NT2/D1 (cell line): ENCODE measurements at places on chromosomes 12 and 14.

DNA sequence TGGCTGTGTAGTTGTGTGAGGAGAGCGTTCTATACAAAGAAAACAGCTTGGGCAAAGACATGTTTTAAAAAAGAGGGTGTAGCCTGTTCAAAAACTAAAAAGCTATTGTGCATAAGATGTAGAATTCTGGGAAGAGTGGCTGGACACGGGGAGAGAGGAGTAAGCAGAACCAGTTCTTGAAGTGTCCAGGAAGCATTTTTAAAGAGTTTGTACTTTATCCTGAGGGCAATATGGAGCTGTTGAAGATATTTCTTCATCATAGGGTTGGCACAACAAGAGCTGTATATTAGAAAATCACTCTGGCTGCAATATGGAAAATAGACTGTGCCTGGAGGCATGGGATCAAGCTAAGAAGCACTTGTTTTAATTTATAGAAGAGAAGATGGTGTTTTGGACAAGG, 458.9 kb upstream of the LMO3 start:
- no peak for DNase-seq

GRCh38 chr12:101794574-101794973, 36.2 kb downstream of the GNPTAB start:
- DNase-seq, result no peak

DNA sequence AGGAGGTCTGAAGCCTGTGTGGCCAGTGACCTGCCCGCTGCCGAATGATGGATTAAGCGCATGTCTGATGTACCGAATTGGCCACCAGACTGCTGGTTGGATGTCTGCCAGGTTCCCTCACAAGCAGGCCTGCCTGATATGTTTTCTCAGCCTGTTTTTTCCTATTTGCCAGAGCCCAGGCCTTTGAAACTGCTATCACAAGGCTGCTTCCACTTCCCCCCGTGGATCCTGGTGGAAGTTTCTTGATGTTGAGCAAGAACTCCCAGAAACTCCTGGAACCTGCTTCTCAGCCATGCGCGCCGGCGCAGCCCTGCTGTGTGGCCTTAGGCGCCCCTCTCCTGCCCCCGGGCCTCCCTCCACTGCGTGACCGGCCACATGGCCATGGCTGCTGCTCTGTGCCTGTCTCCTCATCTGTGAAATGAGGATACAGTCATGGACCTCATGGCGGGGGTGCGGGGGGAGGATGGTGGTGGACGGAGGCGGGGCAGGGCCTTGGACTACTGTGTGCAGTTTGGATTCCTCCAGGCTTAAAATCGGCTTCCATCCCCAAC, 56.6 kb downstream of the CALM1 start:
- DNase-seq, result no peak

- DNase-seq, result no peak
Observed at GRCh38 chr12:76560086-76560491, 518 bp upstream of the OSBPL8 start.

- DNase-seq, result no peak
Observed at GRCh38 chr12:123453165-123453564, 4.8 kb upstream of the SNRNP35 start.

- no peak for DNase-seq
Observed at GRCh38 chr12:131379738-131380137, 331.2 kb upstream of the SFSWAP start.

DNA sequence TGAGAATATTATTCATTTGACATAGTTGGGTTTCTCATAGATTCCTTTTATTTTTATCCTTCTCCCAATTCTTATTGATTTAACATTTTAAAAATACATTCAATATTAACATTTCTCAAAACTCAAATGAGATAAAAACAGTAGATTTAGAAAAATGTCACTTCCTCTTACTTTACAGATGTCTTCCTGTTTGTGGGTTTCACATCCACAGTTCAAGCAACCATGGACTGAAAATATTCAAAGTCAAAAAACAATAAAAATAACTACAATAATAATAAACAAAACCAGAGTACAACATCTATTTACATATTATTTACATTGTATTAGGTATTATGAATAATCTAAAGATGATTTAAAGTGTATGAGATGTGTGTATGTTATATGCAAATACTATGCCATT, 111.3 kb upstream of the SLC16A7 start:
- no peak for DNase-seq

GRCh38 chr12:97223419-97223818, 239.2 kb upstream of the RMST start:
- no peak for DNase-seq

GRCh38 chr12:131425112-131426075, 285.5 kb upstream of the SFSWAP start:
- DNase-seq, result no peak

DNA sequence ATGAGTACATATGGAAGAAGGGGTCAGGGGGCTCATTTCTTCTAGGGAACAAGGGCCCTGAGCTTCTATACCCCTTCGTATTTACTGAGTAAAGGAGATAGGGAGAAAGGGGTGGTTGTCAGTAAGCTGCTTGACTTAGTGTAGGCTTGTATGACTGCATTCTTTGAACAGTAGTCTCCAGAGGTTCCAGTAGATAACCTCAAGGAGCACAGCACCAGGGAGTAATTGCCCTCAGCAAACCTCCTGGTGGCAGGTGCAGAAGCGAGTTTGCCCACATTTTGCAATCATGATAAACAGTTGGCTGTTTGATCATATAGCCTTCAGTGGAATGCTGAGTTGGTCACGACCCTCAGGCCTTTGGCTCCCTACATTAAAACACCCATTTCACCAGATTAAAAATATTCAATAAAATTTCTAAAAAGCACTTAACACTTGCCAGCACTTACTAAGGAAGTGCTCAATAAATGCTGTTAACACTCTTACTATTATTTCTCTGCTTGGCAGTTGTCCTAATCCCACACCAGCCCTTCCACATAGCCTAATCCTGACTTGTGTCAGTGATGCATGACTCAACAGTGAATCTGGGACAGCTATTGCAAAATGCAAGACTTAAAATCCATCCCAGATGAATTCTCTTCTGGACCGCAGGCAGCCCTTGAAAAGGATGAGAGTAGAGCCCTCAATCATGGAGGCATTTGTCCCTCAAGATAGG, 3.7 kb upstream of the DHRS4L2 start:
- DNase-seq, result no peak

- DNase-seq, result no peak
Observed at GRCh38 chr12:52739963-52740362, 36.6 kb upstream of the KRT77 start.

GRCh38 chr12:53761306-53761705, 9.5 kb upstream of the CISTR start:
- no peak for DNase-seq
